ENCODE measurements at places on chromosomes 1 and 21.

DNA sequence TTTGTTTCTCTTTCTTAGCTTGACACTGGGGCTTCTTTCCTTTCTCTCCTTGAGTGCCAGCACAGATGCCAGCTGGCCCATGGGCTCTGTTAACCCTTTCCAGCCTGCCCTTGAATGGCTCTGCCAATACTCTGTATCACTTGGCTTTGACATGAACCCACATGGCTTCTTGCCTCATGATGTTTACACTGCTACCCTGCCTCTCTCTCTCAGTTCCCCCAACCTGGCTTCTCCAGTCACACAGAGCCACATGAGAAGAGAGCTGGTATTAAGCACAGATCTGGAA, 262.4 kb downstream of the OMA1 start:
- DNase-seq, result no peak

- no peak for DNase-seq
Measured at GRCh38 chr1:203331224-203331623, 19.7 kb downstream of the FMOD start.

DNA sequence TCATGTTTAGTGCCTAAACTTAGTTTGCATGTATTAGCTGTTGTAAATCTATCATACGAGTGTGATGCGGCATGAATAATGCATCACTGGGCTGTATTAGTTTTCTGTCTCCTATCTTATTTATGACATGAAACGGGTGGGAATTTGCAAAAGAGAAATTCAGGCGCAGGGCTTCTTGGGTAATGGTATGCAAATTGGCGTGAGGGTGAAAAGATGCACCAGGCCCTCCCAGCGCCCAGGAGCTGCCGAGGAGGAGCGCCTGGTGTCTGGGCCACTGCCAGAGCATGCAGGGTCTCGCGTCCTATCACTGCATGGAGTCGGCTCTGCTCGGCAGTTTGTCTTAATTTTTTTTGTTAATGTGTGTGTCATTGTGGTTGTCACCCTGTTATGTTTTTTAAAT, 82.9 kb upstream of the ACTL8 start:
- no peak for DNase-seq

DNA sequence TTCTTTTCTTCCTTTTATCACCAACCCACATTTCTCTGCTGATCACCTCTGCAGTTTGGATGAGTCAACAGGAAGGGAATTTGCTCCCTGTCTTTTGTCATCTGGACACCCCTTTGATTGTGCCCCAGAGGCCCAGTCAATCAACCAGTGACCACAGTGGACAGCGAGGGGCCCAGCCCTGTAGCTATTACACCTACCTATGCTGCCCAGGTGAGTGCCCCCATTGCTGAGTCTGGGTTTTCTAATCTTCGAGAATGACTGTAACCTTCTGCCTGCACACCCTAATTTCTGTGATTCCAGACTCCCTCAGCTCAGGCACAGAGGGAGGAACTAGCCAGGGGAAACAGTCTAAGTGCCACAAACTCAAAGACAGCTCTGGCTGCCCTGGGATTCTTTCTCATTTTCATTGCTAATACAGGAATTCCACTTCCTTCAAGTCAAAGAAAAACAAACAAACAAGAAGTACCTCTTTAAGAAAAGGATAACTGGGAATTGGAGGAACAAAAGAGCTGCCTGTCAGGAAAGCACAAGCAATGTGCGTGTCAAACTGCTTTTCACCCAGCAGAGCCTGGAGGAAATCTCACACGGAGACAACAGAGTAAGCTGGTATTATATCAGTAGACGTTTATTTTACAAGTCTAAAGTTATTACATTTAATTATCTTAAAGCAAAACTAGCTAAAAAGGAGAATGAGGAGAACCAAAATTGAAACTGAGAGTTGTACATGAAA, 311.1 kb downstream of the AJAP1 start:
- DNase-seq, result no peak

- DNase-seq, result no peak
Measured at GRCh38 chr21:33578214-33578613, 10.3 kb downstream of the DONSON start.

- no peak for DNase-seq
Measured at GRCh38 chr21:32842146-32842545, 70.6 kb upstream of the PAXBP1 start.

- no peak for DNase-seq
Measured at GRCh38 chr1:87370544-87370943, 41.9 kb downstream of the LMO4 start.

DNA sequence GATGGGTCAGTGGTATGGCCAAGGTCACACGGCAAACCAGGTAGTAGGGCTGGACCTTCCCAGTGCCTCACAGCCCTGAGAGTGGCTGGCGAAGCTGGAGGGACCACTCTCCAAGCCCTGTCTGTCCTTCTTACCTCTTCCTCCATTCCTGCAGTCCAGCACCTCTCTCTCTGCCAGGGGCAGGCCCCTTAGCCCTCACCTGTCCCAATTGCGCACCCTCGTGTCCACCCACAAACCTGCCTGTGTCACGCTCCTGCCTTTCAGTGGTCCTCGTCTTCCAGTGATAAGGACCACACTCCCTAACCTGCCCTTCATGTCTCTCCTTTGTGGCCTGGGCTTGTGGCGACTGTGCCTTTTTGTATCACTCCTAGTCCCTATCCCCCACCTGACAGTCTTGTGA, 3.4 kb downstream of the PODN start:
- no peak for DNase-seq

GRCh38 chr1:100413035-100413434, 60.7 kb downstream of the CDC14A start:
- DNase-seq, result no peak

DNA sequence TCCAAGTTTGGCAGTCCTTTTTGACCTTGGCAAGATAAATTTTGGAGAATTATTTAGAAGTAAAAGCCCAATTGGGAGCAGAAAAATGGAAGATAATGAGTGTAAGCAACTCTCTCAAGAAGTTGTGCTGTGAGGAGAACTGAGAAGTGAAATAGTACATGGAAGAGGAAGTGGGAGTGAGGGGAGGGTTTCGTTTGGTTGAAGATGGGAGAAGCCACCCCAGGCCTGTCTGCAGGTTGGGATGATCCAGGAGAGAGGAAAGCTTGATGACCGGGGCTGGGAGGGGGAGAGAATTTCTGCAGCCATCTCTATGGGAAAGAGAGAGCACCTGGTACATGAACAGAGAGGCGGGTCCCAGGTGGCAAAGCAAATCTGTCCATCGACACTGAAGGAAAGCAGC, 8.6 kb upstream of the RCAN1 start:
- no peak for DNase-seq

Measured in effector CD4-positive, alpha-beta T cell (primary cell).